Stromal cell of bone marrow (primary cell): ENCODE measurements at places on chromosomes 1 and 21.

DNA sequence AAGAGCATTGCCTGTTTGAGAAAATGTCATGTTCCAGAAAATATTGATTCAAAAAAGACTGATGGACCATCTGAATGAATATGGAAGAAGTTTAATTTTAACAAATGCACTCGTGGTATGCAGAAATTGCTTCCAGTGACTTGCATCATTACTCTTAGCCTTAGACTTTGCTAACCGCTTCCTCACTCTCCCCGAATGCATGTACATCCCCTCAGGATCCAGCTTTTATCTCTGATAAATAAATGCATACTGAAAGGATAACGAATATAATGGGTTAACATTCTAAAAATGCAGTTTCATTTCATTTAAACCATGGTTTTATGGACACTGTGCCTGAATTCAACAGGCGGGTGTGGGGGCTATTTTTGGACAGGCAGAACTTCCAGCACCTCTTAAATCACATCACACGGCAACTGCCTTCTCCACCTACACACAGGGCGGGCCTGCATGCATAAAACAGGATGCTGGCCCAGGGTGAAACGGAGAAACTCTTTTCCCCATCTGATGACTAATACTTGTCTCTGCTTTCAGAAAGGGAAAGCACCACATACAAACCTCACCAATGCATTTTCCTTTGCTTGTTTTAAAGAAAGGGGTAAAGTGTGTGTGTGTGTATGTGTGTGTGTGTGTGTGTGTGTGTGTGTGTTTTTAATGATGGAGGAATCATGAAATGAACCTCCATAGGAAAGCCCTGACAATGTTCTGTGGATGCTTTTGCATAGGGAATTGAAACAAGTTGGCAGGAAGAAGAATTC, 48.7 kb downstream of the SPAG17 start:
- peak; percentile 73 for DNase-seq

GRCh38 chr1:24981631-24982005, 51.5 kb upstream of the RUNX3 start:
- DNase-seq: no peak

DNA sequence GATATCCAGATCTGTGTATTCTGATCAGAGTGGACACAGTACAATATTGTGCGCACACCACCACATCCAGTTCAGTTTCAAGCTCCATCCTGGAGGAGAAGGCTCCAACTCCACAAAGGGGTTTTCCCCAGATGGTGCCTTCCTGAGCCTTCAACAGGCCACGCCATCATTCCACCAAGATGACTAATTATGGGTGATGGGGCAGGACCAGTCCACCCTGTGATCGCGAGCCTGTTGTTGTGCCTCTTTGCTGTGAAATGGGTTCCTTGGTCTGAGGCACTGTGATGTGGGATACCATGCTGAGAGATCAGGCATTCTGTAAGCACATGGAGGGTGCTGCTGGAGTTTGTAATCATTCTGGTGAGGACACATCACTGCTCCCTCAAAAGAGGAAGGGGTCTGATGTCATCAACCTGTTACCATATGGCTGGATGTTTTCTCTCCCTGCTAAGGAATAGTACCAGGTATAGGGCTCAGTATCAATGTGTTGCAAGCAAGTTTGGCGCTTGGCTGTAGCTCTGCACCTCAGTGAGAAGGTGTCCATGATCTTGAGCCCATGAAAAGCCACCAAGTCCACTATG, 6.7 kb upstream of the SH2D2A start:
- DNase-seq: no peak

- no peak for DNase-seq
Observed at GRCh38 chr1:7301664-7301981, 469.5 kb upstream of the VAMP3 start.

GRCh38 chr21:28112511-28112910, 880.2 kb downstream of the LTN1 start:
- DNase-seq: no peak

DNA sequence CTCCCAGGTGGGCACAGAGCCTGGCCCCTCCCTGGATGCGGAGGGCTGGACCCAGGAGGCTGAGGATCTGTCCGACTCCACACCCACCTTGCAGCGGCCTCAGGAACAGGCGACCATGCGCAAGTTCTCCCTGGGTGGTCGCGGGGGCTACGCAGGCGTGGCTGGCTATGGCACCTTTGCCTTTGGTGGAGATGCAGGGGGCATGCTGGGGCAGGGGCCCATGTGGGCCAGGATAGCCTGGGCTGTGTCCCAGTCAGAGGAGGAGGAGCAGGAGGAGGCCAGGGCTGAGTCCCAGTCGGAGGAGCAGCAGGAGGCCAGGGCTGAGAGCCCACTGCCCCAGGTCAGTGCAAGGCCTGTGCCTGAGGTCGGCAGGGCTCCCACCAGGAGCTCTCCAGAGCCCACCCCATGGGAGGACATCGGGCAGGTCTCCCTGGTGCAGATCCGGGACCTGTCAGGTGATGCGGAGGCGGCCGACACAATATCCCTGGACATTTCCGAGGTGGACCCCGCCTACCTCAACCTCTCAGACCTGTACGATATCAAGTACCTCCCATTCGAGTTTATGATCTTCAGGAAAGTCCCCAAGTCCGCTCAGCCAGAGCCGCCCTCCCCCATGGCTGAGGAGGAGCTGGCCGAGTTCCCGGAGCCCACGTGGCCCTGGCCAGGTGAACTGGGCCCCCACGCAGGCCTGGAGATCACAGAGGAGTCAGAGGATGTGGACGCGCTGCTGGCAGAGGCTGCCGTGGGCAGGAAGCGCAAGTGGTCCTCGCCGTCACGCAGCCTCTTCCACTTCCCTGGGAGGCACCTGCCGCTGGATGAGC, 34.2 kb downstream of the TRIM11 start:
- no peak for DNase-seq
